Activated CD4-positive, alpha-beta T cell treated with anti-CD3 and anti-CD28 coated beads, Interleukin-2, amount 10 ng/mL, durations not matched to agents 7 days and 5 days (primary cell): ENCODE measurements at places on chromosomes 13 and 19. TPM values are rescaled to one million over a fixed set of nuclear protein-coding genes. Genes with fewer than 3 reads are reported as not detected.
A peak's percentile ranks its signal among the peaks of the same experiment; 100 is the strongest.

DNA sequence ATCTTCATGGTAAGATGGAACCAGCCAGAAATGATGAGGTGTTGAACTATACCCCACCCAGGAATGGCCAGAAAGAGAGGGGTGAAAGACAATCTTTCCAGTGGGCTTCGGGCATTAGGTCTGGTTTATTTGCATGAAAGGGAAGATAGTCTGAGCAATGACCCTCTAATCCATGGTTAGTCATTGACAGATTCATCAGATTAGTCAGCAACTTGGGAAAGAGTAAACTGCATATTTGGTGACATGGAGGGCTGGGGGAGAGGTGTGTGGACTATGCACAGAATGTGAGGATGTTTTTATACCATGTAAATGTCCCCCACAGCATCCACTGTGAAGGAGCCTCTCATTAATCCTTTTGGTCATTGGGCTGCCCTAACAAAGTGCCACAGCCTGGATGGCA is 30.1 kb upstream of the USP12 start:
- no peak overlapping the region for H3K4me3 ChIP-seq
- no peak overlapping the region for H3K27ac ChIP-seq
- no peaks in the 10 kb centered on the region for H3K4me1 ChIP-seq
- no peak for DNase-seq
- H3K36me3 ChIP-seq: no peaks in the 10 kb centered on the region

- DNase-seq: no peak
- no peaks in the 10 kb centered on the region for H3K27me3 ChIP-seq
- no peaks in the 10 kb centered on the region for H3K36me3 ChIP-seq
- H3K27ac ChIP-seq: no peak overlapping the region
Measured at GRCh38 chr13:80508031-80508430, 167.1 kb upstream of the SPRY2 start.

DNA sequence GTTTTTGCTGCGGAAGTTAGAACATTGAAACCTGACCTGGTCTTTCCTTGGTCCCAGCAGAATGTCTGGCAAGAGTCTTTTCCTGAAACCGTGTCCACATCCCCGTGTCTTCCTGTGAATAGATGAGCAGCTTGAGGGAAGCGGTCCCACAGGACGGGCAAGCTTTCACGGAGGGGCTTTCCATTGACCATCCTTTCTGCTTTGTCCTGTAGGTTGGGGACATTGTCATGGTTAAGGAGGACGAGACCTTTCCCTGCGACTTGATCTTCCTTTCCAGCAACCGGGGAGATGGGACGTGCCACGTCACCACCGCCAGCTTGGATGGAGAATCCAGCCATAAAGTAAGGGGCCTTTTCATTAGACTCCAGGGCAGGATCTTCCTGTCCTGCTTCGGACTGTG is 126.0 kb downstream of the ATP11A start:
- no peaks in the 10 kb centered on the region for H3K27me3 ChIP-seq
- H3K4me3 ChIP-seq: no peak overlapping the region
- no peak overlapping the region for H3K27ac ChIP-seq
- peaks cover 56% of the 10 kb centered on the region for H3K36me3 ChIP-seq
- DNase-seq: no peak

GRCh38 chr13:110812121-110812868 is 98.8 kb downstream of the ING1 start:
- no peaks in the 10 kb centered on the region for H3K36me3 ChIP-seq
- peaks cover 1% of the 10 kb centered on the region for H3K4me1 ChIP-seq
- DNase-seq: no peak
- no peak overlapping the region for H3K27ac ChIP-seq
- H3K4me3 ChIP-seq: no peak overlapping the region

DNA sequence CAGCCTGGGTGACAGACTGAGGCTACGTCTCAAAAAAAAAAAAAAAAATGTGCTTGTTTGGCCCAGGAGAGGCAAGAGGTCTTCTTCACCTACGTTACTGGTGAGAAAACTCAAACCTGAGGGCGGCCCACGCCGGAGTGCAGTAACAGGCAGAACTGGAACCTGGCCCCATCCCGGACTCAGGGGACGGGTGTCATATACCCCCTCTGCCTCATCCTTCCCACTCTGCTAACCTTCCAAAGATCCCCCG is 414 bp upstream of the ADAT3 start:
- H3K4me1 ChIP-seq: peaks cover 47% of the 10 kb centered on the region
- peak overlapping the region; percentile 83 for H3K27ac ChIP-seq
- H3K4me3 ChIP-seq: peak overlapping the region; percentile 81
- peaks cover 6% of the 10 kb centered on the region for H3K36me3 ChIP-seq
- no peaks in the 10 kb centered on the region for H3K27me3 ChIP-seq

DNA sequence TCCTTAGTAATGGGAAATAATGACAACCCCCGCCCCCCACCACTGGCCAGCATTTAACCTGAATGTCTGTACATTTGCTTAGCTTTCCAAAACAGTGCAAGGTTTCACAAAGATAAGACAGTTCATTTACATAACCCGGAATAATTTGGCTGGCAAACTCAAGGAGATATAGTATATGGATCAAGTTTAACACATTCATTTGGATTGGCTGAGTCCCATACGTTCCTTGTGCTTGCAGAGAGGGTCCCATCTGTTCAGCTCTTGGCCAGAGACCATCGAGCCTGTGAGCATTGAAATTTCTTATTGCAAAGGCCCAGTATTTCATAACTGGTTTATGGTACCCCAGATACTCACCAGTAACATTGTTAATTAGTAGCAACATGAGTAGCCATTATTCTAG is 116.5 kb downstream of the GPC6 start:
- DNase-seq: no peak
- H3K27ac ChIP-seq: no peak overlapping the region
- H3K27me3 ChIP-seq: no peaks in the 10 kb centered on the region
- no peak overlapping the region for H3K4me3 ChIP-seq
- H3K4me1 ChIP-seq: no peaks in the 10 kb centered on the region
- H3K36me3 ChIP-seq: no peaks in the 10 kb centered on the region

GRCh38 chr13:113205428-113205931 is 3.0 kb downstream of the PCID2 start:
- H3K4me3 ChIP-seq: peak overlapping the region; percentile 81
- DNase-seq: no peak
- peak overlapping the region; percentile 78 for H3K27ac ChIP-seq
- H3K4me1 ChIP-seq: peaks cover 55% of the 10 kb centered on the region
- H3K27me3 ChIP-seq: no peaks in the 10 kb centered on the region
- peaks cover 28% of the 10 kb centered on the region for H3K36me3 ChIP-seq

CACNA1A gene
- 0.82 TPM for total RNA-seq

DNA sequence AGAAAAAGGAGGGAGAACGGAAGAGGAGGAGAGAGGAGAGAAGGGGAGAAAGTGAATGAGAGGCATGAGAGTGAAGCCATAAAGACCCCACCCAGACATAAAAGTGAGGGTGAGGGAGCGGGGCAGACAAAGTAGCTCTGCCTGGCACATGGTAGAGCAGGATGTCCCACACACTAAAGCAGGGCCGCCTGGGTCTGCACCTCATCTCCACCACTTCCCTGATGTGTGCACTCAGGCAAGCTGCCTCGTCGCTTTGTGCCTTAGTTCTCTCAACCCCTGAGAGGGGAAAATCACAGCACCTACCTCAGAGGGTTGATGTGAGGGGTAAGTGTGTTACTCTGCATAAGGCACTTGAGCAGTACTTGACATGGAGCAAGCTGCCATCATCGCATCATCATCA is 488.1 kb downstream of the COG6 start:
- no peak overlapping the region for H3K4me3 ChIP-seq
- no peak for DNase-seq
- H3K4me1 ChIP-seq: peaks cover 42% of the 10 kb centered on the region
- H3K27ac ChIP-seq: no peak overlapping the region
